ENCODE measurements at places on chromosomes 2 and 18. TPM values are rescaled to one million over a fixed set of nuclear protein-coding genes. Genes with fewer than 3 reads are reported as not detected.

DNA sequence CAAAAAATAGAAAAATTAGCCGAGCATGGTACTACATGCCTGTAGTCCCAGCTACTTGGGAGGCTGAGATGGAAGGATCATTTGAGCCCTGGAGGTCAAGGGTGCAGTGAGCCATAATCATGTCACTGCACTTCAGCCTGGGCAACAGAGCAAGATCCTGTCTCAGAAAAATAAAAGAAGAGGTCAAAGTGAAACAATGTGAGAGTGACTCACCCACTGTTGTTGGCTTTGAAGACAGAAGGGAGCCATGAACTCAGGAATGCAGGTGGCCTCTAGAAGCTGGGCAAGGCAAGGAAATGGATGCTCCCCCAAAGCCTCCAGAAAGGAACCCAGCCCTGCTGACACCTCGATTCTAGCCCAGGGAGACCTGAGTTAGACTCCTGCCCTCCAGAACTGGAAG lies 3.7 kb upstream of the TMEM214 start:
- DNase-seq, result no peak

Gene FSIP2
- total RNA-seq, result not detected

DNA sequence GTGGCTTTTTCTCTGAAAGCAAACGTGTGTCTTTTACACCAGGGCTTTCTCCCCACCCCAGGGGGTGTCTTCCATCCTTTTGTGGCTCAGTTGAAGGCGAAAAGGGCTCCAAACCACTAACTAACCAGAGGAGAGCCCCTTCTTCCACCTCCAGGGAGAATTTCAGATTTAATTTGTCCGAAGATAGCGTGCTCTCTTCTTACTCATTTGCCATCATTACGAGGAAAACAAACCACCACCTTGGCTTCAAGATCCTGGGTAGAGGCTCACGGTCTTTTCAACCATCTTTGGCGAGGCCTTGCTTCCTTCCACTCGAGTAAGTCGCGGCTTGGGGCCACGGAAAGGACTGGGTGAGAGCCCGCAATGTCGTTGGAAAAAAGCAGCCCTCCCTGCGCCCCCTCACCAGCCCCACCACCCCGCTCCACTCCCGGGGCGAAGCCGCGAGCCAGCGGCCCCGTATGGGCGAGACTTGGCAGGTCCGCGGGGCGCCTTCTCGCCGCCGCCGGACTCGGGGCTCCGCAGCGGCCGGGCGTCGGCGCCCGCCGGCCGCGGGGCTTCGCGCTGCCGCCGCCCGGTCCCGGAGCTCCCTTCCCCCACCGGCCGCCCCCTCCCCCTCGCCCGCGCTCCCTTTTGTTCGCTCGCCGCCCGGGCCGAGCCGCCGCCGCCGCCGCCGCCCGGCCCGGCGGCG lies 1.7 kb upstream of the ZNF532 start:
- peak; percentile 45 for DNase-seq

- DNase-seq, result no peak
Measured at GRCh38 chr2:181948227-181948626, 37.4 kb upstream of the PPP1R1C start.

Gene GAD1
- total RNA-seq, result 8.6 TPM

GRCh38 chr18:23825978-23826405 lies 136.7 kb downstream of the LAMA3 start:
- DNase-seq, result peak; percentile 28

Gene KIF5C
- total RNA-seq, result 3.2 TPM

Data from Daoy (cell line).